ENCODE measurements at places on chromosomes 5 and 9. TPM values are rescaled to one million over a fixed set of nuclear protein-coding genes. Genes with fewer than 3 reads are reported as not detected.
A peak's percentile ranks its signal among the peaks of the same experiment; 100 is the strongest.

- DNase-seq, result no peak
- no peaks in the 10 kb centered on the region for H3K36me3 ChIP-seq
- H3K4me3 ChIP-seq, result no peak overlapping the region
- H3K27me3 ChIP-seq, result no peaks in the 10 kb centered on the region
- peaks cover 24% of the 10 kb centered on the region for H3K4me1 ChIP-seq
Observed at GRCh38 chr5:139702548-139702947, 54.4 kb downstream of the CXXC5 start.

- no peaks in the 10 kb centered on the region for H3K27me3 ChIP-seq
- H3K36me3 ChIP-seq, result no peaks in the 10 kb centered on the region
- H3K4me3 ChIP-seq, result peak within 1 kb of the TSS; percentile 82
- peak within 1 kb of the TSS; percentile 95 for H3K27ac ChIP-seq
- DNase-seq, result no peak
- H3K4me1 ChIP-seq, result peaks cover 32% of the 10 kb centered on the region
Observed at GRCh38 chr9:100426530-100427365, at the start of gene MSANTD3. Gene MSANTD3, plus strand, starts transcription at chr9:100427143. Its CDS starts 14,796 bp downstream, at chr9:100441939.

DNA sequence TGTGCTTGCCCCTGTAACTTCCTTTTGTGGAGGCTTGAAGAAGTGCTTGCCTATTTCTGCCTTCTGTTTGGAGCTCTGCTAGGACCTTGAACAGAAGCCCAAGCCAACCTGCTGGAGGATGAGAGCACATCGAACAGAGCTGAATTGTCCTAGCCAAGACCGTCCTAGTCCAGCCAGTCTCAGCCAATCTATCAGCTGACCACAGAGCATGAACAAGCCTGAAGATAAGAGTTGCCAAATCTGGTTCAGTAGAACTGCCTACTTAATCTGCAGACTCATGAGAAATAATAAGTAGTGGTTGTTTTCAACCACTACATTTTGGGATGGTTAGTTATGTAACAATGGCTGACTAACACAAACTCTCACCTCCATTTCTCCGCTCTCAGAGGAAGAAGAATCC, 4.4 kb upstream of the SNX2 start:
- H3K27me3 ChIP-seq, result no peaks in the 10 kb centered on the region
- no peaks in the 10 kb centered on the region for H3K36me3 ChIP-seq
- no peak for DNase-seq
- H3K27ac ChIP-seq, result no peak overlapping the region
- H3K4me1 ChIP-seq, result no peaks in the 10 kb centered on the region

DNA sequence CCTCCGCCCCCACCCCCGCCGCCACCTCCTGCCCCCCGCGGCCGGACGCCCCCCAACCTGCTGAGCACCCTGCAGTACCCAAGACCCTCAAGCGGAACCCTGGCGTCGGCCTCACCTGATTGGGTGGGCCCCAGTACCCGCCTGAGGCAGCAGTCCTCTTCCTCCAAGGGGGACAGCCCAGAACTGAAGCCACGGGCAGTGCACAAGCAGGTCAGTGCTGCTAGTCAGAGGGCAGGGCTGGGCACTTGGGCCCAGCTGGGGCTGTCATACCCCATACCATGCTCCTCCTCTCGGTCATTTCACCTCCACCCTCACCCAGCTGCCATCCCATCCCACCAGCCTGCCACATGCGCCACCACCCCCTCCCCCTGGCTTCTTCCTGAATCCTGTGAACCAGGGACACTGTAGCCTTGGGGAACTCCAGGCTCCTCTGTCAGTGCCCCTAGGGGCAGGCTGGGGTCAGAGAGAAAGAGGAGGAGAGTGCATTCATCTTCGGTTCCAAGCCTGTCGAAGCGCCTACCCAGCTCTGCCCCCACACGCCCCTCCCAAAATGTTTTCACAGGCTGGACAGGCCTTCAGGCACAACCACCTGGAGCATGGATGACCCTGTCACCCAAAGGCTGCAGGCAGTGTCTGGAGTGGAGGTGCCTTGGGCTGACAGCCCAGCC, 122.0 kb downstream of the DAB2IP start:
- H3K27ac ChIP-seq, result peak overlapping the region; percentile 13
- H3K36me3 ChIP-seq, result peaks cover 76% of the 10 kb centered on the region
- no peak for DNase-seq

DNA sequence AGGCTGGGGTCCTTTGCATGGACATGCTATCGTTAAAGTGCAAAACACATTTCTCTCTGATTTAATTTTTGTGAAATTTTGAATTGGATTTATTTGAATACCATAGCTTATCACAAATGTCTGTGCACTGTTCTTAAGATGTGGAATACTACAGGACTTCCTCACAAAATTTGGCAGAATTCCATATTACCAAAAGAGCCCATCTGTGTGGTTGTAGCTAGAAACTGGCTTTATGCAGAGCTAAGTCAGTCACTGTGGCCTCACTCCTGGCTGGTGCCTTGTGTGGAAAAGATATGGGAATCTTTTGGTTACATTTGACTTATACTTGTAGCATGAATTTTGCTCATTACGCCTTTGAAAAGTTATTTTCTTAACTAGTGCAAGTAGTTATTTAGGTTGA, 35.5 kb downstream of the ACO1 start:
- no peak overlapping the region for H3K27ac ChIP-seq
- H3K4me3 ChIP-seq, result no peak overlapping the region
- no peaks in the 10 kb centered on the region for H3K4me1 ChIP-seq

DNA sequence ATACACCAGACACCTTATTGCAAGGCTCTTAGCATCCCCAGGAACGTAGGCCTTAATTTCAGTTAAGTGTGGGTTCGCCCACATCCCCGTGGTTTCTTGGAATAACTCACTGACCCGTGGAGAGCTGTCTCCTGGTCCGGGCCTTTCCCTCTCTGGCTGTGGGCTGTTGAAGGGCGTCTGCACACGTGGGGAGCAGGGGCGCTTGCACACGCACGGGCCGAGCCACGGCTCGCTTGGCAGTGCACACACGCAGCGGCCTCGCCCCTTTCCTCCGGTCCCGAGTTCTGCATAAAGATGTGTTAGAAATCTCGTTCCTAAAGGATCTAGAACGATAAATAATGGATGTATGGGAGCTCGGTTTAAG, 141.9 kb downstream of the PBX3 start:
- peaks cover 62% of the 10 kb centered on the region for H3K4me1 ChIP-seq
- H3K27me3 ChIP-seq, result no peaks in the 10 kb centered on the region
- no peak for DNase-seq
- no peaks in the 10 kb centered on the region for H3K36me3 ChIP-seq

The CDC25C gene
- not detected for total RNA-seq

DNA sequence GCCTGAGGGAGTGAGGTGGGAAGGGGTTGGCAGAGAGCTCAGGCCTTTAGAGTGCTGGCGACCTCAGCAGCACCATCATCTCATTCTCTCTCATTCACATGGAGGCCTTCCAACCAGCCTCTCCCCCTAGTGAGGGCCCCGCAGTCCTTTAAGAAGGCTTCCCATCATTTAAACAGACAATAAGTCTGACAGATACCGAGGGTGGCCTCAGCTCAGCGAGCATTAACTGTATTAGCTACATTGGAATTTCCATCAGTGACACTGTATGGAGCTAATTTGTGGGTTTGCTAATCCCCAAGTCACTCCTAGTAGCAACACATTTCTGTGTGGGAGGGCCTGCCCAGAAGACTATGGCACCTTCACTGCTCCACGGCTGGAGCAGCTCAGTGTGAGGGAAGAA, 75.8 kb downstream of the INSYN2B start:
- no peak for DNase-seq
- H3K27ac ChIP-seq, result no peak overlapping the region
- no peaks in the 10 kb centered on the region for H3K36me3 ChIP-seq
- no peak overlapping the region for H3K4me3 ChIP-seq
- no peaks in the 10 kb centered on the region for H3K27me3 ChIP-seq

- H3K4me3 ChIP-seq, result no peak overlapping the region
- H3K36me3 ChIP-seq, result no peaks in the 10 kb centered on the region
- H3K27me3 ChIP-seq, result no peaks in the 10 kb centered on the region
- no peak for DNase-seq
Observed at GRCh38 chr9:129624168-129624759, 1.7 kb upstream of the NTMT1 start.

The ADAMTS2 gene
- 31.8 TPM for total RNA-seq

Data from esophagus muscularis mucosa (tissue), 4 donors.